ENCODE measurements at places on chromosomes 2 and 18.
A peak's percentile ranks its signal among the peaks of the same experiment; 100 is the strongest.

GRCh38 chr2:119049968-119050704 lies 108.1 kb downstream of the MARCO start:
- no peak for DNase-seq

GRCh38 chr2:14960686-14961324 lies 328.3 kb downstream of the LRATD1 start:
- no peak for DNase-seq

DNA sequence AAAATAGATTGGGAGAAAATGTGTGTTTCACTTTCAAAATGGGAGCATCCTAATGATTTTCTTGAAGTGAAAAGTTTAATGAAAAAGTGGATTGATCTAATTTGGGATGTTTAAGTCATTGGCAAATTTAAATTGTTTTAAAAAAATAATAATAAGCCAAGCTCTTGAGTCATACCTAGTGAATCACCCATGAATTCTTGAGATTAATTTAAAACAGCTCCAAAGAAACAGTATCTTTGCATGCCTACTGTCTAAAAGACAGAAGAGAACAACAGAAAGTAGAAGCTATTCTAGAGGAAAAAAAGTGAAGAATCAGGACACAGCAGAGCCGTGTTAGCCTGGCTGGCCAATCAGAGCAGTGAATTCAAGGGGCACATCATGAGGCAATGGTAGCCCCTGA lies 7.7 kb downstream of the ACVR1C start:
- DNase-seq: no peak

GRCh38 chr18:79332646-79333045 lies 63.1 kb upstream of the NFATC1 start:
- DNase-seq: no peak

- no peak for DNase-seq
These were observed 40.5 kb upstream of the REL start for GRCh38 chr2:60840880-60841279.

GRCh38 chr18:755506-755905 lies 43.1 kb upstream of the ENOSF1 start:
- no peak for DNase-seq

GRCh38 chr2:11344342-11344955 lies at the start of gene ROCK2:
ROCK2 (minus strand) TSS chr2:11344636; CDS start chr2:11344136, 500 bp downstream.
- DNase-seq: peak; percentile 78

GRCh38 chr2:216678813-216679657 lies 16.3 kb downstream of the IGFBP5 start:
- DNase-seq: no peak

- DNase-seq: no peak
These were observed 94.0 kb upstream of the OTX1 start for GRCh38 chr2:62956651-62957050.

DNA sequence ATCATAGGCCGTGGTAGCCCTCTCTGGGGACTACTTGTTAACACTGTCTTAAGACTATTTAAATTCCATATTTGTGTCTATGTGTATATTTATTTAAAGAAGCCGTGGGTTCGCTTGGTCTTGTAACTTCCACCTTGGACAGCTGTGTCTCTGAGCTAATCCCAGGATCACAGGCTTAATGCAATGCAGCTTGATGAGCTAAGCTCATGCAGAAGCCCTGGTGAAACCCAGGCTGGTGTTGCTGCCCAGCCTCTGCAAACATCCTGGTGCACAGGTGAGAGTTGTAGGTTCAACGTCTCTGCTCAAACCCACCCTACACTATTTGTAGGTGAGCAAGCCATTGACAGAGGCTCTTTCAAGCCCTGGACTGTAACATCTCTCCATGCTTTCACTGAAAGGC lies 211.8 kb downstream of the FAM210A start:
- no peak for DNase-seq

GRCh38 chr2:168781191-168781817 lies 21.1 kb upstream of the NOSTRIN start:
- DNase-seq: no peak

GRCh38 chr2:147288131-147288530 lies 556.7 kb upstream of the ACVR2A start:
- DNase-seq: no peak

GRCh38 chr2:88191722-88192042 lies 21.5 kb downstream of the THNSL2 start:
- DNase-seq: no peak

DNA sequence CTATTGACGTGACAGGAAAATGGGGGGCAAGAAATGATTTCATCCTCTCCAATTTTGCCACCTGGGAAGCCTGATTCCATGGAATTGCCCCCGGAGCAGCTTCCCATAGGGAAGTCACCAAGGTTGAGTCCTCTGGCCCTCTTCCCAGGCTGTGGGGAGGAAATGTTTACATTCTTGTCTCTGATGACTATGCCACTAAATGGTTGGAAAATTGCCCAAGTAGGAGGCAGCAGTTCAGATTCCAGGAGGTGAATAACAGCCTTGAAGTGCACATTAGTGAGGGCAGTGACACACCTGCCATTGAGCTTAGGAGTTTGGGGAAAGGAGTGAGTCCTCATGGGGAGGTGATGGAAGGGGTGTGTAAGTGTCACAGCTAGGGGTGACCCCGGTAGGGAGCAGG lies 449.2 kb upstream of the DCC start:
- no peak for DNase-seq

DNA sequence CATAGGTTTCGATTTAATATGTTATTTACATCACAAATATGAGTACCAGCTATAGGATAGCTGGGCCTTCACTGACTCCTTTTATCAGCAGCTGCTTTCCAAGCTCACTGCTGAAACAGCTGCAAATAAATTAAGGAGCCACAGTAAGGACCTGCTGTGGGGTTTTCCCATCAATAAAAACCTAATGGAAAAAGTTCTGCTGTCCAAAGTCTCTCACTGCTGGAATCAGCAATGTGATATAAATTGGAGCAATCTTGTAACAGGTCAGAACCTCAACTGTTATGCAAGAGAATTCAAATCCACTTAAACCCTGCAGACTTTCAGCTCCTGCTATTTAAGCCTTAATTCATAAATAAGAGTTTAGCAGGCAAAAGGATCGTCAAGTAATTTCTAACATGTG lies 61.3 kb downstream of the NEB start:
- no peak for DNase-seq

DNA sequence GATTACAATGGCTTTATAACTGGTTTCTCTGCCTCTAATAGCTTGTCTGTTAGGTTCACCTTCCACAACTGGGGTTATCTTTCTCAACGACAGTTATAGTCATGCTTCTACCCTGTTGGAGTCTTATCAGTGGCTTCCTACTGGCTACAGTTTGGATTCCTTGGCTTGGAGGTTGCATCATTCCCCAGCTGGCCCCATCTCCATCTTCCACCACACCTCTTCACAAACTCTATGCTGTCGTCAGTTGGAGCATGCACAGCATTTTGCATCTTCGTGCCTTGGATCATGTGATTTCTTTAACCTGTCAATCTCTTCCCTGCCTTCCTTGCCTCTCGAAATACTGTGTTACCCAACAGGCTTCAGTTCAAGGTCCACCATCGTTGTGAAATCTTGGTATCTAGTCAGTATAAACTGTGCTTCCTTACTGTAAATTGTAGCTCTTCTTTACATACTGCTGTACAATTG lies 316.3 kb upstream of the CXCR4 start:
- no peak for DNase-seq

GRCh38 chr2:3523551-3524041 lies 4.3 kb upstream of the ADI1 start:
- DNase-seq: no peak

DNA sequence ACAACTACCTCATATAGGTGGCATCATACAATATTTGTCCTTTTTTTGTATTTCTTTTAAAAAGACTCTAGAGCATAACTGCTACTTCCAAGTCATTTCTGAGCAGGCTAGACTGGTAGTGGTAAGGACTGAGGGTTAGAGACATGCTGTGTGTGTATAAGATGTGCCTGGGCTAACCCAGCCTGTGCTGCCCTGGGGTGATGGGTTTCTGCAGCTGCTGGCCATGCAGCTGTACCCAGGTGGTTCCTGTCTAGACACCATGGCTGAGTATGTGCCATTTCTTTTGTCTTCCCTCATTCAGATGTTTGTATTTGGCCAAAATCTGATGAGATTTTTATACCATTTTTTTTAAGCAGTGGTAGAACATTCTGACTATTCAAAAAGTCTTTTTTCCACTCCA lies 40.0 kb downstream of the MERTK start:
- DNase-seq: no peak

DNA sequence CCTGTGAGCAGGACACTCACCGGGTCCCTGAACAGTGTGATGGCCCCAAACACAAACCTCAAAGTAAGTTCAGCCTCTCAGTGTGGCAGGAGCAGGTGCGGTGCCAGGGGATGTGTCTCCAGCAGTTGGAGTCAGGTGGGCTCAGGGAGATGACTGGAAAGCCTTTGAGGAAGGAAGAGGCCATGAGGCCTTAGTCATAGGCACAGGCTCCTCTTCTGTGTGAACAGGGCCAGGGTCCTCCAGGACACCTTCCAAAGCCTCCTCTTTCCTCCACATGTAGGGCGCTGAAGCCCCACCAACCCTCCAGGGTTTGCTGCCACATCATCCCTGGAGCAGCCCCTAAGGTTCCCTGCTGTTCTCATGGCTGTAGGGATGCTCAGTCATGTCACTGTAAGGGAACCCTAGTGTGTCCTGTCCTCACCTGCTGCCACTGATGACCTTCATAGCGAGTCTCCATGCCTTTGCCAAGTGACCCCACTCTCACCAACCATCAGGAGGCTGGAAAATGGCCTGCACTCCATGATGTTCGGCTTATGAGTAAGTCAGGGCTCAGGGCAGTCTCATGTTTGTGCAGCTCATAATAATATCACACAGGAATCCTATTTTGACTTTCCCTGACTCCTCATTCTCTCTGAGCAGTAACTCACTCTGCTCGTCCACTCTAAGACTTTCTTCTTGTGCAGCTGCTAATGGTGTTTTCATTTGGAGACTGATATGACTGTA lies 1152.9 kb downstream of the RPIA start:
- no peak for DNase-seq

DNA sequence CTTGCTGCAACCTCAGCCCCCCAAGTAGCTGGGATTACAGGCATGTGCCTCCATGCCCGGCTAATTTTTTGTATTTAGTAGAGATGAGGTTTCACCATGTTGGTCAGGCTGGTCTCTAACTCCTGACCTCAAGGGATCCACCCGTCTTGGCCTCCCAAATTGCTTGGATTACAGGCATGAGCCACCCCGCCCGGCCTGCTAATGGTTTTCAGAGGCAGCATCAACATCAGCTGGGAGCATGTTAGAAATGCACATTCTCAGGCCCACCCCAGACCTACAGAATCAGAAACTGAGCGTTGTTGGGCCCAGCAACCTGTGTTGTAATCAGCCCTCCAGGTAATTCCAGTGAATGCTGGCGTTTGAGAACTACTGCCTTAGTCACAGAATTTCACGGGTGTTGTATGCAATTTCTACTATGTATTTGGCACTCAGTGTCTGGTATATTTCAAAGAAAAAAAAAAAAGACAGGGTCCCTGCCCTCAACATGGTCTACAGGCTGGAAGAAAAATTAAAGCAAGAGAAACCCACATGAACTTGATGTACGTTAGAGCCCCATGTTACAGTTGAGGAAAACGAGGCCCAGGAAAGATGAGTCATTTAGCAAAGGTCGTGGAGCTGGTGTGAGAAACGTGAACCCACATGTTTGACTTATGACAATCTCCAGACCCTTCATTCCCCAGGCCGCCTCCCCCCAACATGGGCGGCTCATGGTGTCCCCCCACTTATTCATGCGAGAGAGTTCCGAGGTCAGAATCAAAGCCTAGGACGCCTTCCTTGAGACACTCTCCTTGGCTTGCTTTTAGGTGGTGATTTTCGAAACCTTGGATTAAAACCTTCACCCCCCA lies 35.3 kb downstream of the SH3BP4 start:
- DNase-seq: no peak

DNA sequence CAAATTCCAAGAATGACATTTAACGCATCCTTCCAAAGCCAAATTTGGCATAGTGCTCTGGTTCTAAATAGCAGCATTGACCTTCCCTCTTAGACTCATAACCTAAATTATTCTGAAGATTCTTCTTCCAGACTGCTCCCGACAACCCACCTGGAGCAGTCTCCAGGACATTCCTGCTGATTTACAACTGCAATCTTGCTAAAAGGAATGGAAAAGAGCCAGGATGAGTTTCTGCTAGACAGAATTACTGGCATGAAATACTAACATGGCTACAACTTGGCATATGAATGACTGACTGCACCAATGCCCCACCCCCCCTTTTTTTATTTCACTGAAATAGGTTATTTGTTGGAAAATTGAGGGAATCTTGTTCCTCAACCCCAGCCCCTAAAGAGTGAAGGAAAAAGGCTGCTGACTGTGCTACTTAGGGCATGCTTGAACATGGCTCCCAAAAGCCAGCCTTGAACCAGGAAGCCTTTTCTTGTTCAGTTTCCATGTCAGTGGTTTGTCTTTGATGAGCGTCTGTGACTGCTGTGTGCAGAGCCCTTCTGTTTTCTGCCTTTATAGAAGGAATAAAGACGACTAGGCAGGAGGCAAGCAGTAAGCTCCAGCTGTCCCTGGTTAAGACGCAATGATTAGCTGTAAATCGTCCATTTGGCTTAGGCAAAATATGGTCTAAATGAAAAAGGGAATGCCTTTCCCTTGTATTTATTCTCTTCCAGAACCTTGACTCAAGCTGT lies 47.4 kb upstream of the ITGB6 start:
- DNase-seq: no peak

Measured in activated T-cell treated with anti-CD3 and anti-CD28 coated beads, Interleukin-2, amount 50 U/mL, for 72 hours (primary cell).